ENCODE measurements at places on chromosomes 5 and 9. TPM values are rescaled to one million over a fixed set of nuclear protein-coding genes. Genes with fewer than 3 reads are reported as not detected.

The LPAR1 gene
- total RNA-seq, result not detected

DNA sequence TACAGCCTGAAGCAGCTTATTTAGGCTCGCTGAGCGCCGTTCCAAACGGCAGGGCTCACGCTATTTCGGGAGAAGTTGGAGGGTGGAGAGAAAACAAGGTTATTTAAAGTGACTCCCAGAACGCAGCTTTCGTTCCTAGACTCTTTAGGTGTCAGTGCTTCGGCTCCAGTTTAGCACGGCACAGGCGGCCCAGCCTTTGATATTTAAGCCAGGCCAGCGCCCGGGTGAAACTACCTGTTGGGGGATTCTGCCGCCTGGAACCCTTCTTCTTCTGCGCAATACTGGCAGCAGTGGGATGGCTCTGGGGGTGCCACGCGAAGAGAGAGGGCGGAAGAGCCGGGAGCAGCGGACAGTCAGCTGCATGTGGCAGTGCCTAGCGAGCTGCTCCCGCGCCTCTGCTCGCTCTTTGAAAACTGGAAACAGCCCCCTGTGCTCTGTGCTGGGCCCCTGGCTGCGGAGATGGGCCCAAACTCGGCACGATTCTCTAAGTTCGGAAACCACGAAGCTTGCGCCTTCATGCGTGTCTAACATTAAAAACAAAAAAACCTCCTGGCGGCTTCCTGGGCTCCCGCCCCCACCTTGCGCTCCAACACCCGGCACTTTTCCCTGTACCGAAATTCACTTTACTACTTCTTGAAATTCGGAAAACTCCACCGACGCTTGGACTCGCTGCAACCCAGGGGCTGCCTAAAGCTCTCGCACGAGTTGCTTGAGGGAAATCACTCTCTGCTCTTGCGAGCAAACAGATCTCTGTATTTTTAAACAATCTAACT is 34.6 kb upstream of the NFIB start:
- no peak for DNase-seq
- H3K4me1 ChIP-seq, result peaks cover 7% of the 10 kb centered on the region
- H3K36me3 ChIP-seq, result no peaks in the 10 kb centered on the region
- peaks cover 69% of the 10 kb centered on the region for H3K27me3 ChIP-seq

GRCh38 chr9:7790819-7791182 is 8.8 kb downstream of the DMAC1 start:
- peaks cover 21% of the 10 kb centered on the region for H3K36me3 ChIP-seq
- no peak for DNase-seq

DNA sequence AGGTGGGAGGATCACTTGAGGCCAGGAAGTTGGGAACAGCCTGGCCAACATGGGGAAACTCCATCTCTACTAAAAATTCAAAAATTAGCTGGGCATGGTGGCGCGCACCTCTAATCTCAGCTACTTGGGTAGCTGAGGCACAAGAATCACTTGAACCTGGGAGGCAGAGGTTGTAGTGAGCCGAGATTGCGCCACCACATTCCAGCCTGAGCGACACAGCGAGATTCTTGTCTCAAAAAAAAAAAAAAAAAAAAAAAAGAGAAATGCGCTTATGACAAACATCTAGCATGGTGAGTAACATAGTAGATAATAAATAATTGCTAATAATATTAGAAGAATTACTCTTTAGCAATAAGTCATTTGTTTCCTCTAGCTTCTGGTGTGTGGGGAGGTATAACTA is 25.9 kb downstream of the RUSC2 start:
- H3K36me3 ChIP-seq, result no peaks in the 10 kb centered on the region
- no peaks in the 10 kb centered on the region for H3K4me1 ChIP-seq
- H3K27ac ChIP-seq, result no peak overlapping the region
- H3K27me3 ChIP-seq, result no peaks in the 10 kb centered on the region

DNA sequence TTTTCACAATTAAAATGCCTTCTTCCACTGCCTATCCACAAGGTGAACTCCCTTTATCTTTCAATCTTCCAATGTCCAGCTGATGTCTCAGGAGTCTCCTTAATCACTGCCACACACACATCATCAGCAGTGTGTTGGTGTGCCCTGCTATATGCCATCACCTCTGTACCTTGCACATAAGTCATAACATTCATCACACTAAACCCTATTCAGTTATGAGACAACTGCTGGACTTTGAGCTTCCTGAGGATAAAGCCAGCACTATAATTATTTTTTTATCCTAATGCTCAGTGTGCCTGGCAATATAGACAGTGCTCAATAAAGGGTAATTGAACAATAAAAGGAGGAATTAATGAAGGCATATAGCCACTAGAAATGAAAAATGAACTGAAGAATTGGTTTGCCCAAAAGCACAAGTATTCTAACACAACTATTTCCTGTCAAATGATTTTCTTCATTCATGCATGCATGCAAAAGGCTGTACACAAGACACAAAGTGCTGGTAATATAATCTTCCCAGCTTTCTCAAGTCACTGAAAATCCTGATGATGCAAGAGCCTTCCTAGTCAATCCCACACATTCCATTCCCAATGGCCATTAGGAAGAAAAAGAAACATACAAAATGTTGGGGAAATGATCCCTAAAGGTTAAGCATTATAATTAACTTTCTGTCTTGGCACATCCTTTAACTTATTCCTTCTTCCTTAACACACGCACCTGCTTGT is 32.4 kb downstream of the LPAR1 start:
- no peak for DNase-seq
- no peaks in the 10 kb centered on the region for H3K4me1 ChIP-seq
- no peak overlapping the region for H3K27ac ChIP-seq
- H3K27me3 ChIP-seq, result peaks cover 4% of the 10 kb centered on the region

Data from activated CD4-positive, alpha-beta T cell treated with anti-CD3 and anti-CD28 coated beads for 36 hours (primary cell).